Fibroblast of the aortic adventitia (primary cell): ENCODE measurements at places on chromosomes 12 and 14. TPM values are rescaled to one million over a fixed set of nuclear protein-coding genes. Genes with fewer than 3 reads are reported as not detected.

The HOXC5 gene
- 0.18 and 1.8 TPM in 2 replicates for total RNA-seq

The PAH gene
- total RNA-seq, result not detected in 2 replicates

The HOXC12 gene
- total RNA-seq, result not detected in 2 replicates

GRCh38 chr12:19462406-19462805, 23.1 kb downstream of the AEBP2 start:
- no peak for DNase-seq

- DNase-seq, result peak; percentile 28
Observed at GRCh38 chr12:62191491-62192179, 68.6 kb upstream of the USP15 start.

DNA sequence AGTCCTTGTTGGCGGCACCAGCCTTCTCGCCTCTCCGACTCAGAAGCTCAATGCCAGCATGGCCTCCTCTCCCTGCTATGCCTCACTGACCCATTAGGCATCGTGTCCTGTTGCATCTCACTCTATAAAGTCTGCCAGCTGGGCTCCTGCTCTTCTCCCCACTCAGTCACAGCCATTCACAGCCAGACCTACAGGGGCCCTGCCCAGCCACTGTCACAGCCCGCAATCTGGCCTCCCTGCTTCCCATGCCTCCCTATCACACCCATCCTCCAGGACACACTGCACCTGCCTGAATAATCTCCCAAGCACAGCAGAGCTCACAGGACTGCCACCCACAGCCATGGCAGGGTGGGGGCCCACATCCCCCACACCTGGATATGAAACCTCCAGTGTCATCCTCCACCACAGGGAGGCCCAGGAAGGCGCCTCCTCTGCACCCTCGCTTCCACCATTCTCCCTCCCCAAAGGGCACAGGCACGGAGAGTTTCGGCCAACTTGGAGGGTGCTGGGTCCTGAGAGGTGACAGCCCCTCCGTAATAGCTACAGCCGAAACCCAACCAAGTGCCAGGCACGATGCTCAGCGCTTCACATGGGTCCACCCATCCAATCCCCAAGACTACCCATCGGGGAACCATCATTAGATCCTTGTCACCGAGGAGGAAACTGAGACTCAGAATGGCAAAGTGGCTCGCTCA, 370.3 kb downstream of the BCL11B start:
- no peak for DNase-seq

DNA sequence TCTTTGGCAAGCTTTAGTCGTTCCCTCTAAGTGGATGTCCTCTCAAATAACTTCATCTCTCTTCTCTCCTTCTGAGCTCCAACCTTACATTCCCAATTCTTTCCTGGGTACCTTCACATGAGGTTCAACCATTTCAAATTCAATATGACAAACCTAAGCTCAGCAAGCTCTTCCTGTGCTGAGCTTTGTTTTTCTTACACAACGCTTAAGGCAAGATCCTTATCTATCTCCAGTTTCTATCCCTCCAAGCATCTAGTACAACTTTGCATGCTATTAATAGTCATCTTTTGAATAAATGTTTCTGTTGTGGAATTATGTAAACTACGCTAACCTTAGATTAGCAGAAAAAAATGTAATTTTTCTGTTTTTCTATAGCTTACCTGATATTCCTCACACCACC, 63.7 kb upstream of the IFNG-AS1 start:
- no peak for DNase-seq

DNA sequence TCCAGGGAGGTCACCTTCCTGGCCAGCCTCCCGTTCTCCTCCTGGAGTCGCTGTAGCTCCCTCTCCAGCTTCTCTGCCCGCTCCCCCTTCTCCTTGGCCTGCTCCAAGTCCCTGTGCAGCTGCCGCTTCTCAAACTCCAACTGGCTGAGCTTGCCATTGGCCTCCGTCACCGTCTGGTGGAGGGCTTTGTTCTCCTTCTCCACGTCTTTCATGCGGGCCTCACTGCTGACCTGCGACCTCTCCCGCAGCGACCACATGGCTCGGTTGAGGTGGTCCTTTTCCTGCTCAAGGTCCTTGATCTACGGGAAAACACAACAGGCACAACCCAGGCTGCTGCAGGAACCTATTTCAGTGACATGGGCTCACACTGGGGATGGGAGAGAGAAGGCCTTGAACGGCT, 69.3 kb upstream of the GPR68 start:
- DNase-seq, result no peak

GRCh38 chr14:72549854-72550253, 344.0 kb downstream of the DPF3 start:
- DNase-seq, result no peak
